ENCODE measurements at places on chromosomes 1 and 21. TPM values are rescaled to one million over a fixed set of nuclear protein-coding genes. Genes with fewer than 3 reads are reported as not detected.

- no peak for DNase-seq
These were observed 51.2 kb upstream of the COA6 start for GRCh38 chr1:234322097-234322496.

DNA sequence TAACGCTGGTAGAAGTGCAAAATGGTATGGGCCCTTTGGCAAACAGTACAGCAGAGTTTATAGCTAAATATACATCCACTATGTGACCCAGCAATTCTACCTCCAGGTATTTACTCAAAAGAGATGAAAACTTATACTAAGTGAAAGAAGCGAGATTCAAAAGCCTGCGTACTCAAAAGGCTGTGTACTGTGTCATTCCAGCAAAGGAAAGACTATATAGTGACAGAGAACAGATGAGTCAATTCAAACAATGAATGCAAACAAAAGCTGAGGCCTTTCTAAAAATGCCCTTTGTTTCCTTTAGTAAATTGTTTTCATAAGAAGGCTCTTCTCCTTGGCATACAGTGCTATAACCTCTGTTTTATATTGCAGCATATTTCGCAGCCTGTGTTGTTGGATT lies 268.8 kb upstream of the CSF3R start:
- DNase-seq, result no peak

DNA sequence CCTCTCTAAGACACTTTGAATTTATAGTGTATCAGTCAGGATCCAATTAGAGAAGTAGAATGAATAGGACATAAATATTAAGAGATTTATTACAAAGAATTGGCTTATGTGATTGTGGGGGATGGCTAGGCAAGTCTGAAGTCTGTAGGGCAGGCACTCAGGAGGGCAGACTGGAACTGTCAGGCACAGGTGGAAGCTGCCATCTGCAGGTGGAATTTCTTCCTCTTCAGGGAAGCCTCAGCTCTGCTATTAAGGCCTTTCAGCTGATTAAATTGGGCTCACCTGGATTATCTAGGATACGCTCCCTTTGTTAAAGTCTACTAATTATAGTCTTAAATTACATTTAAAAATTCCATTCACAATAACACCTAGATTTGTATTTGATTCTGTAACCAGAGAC lies 92.0 kb upstream of the HAO2 start:
- peak; percentile 14 for DNase-seq

ADAM30 gene
- not detected for total RNA-seq

H3-3A gene
- 250 TPM for total RNA-seq

VSIG8 gene
- not detected for total RNA-seq

Measured in G401 (cell line).